ENCODE measurements at places on chromosomes 6 and 20.

- no peak for DNase-seq
Measured at GRCh38 chr6:84546427-84546914, 217.9 kb downstream of the TBX18 start.

GRCh38 chr6:168226902-168227318 lies 92.7 kb downstream of the DACT2 start:
- DNase-seq = no peak

- DNase-seq = no peak
Measured at GRCh38 chr6:120378582-120379220, 955.6 kb downstream of the TBC1D32 start.

GRCh38 chr6:14549304-14549770 lies 431.8 kb downstream of the CD83 start:
- DNase-seq = no peak

GRCh38 chr20:34624629-34625028 lies 52.3 kb downstream of the PIGU start:
- DNase-seq = no peak

- DNase-seq = no peak
Measured at GRCh38 chr6:88246654-88247053, 80.5 kb upstream of the CNR1 start.

DNA sequence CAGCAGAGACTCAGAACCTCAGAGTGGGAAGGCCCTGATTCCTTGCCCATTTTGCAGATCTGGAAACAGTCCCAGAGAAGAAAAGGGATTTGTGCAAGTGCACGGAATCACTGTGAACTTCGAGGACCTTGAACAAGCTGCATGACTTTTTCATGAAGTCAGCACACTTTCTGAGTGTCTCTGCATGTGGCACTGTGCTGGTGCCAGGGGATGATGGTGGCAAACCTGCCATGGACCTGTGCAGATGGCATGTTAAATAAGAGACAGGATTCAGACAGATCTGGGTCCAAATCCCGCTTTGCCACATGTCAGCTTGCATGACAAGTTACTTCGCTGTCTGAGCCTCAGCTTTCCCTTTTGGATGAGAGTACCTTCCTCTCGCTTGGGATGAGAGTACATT lies 26.8 kb downstream of the ZNF831 start:
- no peak for DNase-seq

DNA sequence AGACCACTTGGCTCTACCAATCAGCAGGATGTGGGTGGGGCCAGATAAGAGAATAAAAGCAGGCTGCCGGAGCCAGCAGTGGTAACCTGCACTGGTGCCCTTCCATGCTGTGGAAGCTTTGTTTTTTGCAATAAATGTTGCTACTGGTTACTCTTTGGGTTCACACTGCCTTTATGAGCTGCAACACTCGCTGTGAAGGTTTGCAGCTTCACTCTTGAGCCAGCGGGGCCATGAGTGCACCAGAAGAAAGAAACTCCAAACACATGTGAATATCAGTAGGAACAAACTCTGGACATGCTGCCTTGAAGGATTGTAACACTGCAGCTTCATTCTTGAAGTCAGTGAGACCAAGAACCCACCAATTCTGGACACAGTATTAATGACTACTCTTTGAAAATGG lies 89.9 kb upstream of the MBOAT1 start:
- no peak for DNase-seq

DNA sequence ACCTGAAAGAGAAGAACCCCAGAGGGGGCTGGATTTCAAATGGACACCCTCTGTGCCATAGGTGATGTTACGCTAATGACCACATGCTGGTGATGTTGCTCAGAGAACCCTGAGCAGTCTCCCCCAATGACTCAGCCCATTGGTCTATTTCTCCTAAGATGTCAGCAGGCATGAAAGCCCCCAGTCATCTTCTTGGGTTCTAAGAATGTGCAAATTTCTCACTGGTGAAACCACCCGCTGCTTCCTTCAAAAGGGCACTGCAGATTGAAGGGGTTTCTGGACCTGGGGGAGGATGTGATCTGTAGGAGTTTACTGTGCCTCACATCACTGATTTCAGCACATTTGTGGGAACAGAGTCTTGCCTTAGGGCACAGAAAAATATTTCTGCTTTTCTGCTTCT lies 298.4 kb upstream of the MOCS1 start:
- DNase-seq = no peak

Data from activated CD4-positive, alpha-beta T cell treated with anti-CD3 and anti-CD28 coated beads, Interleukin-2, amount 50 U/mL, for 48 hours (primary cell).